HAP-1 (cell line): ENCODE measurements at places on chromosomes 6 and 20.

- no peak for DNase-seq
These were observed 185.3 kb upstream of the SUPT3H start for GRCh38 chr6:45563041-45563440.

- DNase-seq = no peak
These were observed 41.8 kb downstream of the C6orf58 start for GRCh38 chr6:127618729-127619128.

GRCh38 chr6:107820338-107821261 is 3.5 kb downstream of the SCML4 start:
- peak; percentile 44 for DNase-seq

GRCh38 chr6:2651961-2652360 is 98.8 kb downstream of the MYLK4 start:
- no peak for DNase-seq

DNA sequence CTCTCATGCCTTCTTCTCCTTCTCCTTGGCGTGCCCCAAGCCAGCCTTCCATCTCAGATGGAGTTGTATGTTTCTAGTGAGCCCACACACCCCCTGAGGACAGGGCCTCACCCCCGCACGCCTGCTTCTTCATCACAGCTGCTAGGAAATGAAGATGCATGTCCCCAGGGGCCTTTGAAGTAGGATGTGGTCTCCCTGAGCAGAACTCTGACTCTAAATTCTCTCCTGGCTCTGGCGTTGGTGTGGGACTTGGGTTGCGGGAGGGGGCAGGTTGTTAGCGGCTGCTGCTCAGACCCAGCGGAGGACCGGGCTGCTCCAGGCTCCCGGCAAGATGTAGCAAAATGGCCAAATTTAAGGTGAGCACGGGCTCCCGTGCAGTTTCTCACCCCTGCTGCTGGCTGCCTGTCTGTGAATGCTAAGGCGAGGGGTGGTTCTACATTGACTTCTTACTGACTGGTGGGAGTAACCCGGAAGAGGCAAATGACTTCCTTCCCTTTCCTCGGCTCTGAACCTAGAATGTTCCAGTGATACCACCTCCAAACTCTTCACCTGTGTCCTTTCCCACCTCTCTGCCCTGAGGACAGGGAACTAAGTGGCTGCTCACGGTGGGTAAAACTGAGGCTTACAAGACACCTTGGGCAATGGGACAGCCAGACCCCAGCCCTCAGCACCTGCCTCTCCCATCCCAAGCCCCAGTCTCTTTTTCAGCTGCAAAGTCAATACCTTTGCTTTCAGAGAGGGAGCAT is 8.8 kb downstream of the SYNJ2 start:
- DNase-seq = no peak

GRCh38 chr20:34922654-34923381 is 32.8 kb downstream of the GSS start:
- no peak for DNase-seq

DNA sequence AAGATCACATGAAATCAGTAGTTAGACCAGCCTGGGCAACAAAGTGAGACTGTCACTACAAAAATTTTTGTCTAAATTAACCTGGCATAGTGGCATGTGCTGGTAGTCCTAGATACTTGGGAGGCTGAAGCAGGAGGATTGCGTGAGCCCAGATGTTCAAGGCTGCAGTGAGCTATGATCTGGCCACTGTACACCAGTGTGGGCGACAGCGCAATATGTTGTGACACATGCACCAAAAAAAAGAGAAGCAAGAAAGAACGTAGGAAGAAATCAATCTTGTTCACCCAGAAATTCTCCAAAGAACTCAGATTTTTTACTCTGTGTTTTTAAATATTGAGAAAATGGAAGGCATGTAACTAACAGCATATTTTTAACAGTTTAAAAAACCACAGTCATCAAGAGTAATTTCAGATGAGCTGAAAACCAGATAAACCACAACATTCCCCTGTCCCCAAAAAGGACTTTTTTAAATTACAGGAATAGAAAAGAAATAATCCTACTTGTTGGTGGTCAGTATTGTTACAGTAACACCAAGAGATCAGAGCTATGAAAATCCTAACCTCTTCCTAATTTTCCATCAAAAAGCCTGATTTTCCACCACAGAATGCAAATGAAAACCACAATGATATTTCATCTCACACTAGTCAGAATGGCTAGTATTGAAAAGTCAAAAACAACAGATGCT is 240.2 kb downstream of the KHDC1L start:
- no peak for DNase-seq
